Heart right ventricle (tissue), 16 donors: ENCODE measurements at places on chromosomes 12 and 14. TPM values are rescaled to one million over a fixed set of nuclear protein-coding genes. Genes with fewer than 3 reads are reported as not detected.

DNA sequence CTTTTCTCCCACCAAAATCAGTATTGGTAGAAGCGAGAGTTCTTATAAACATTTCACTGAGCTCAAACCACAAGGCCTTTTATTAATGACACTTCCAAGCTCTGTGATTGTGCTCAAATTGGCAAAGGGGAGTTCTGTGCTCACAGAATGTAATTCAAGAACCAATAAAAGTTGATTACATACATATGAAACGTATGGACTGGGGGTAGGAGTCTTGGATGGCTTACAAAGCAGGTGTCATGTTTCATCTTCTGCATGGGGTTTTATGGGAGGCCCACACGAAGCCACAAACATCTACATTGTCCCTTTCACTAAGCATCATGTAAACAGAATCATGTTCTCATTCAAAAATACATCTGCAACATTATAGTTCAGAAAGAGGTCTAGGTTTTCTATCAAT lies 828.3 kb downstream of the VRK1 start:
- no peak for DNase-seq

DNA sequence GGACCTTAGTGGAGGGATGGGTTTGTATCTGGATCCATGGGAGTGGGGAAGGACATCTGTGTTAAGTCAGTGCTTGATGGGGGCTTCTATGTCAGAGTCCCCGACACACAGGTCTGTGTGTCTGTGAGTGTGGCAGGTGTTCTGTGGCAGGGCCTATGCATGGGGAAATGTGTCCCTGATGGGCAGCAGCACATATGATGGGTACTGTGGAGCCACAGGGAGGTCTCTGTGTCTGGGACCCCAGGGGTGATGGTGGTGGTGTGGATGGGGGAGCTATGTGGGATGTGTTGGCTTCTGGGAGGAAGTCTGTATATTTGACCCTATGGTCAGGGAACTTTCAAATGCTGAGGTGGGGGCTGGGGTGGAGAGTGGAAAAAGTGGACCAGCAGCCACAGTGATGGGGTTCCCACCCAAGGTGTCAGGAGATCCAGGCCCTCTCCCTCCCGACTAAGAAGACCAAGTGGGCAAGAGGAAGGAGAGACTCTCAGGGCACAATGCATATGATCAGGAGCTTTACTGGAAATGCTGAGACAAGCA lies 16.5 kb downstream of the KRT7 start:
- no peak for DNase-seq

- DNase-seq: no peak
These were observed 115.2 kb upstream of the ARHGAP5 start for GRCh38 chr14:31961896-31962295.

DNA sequence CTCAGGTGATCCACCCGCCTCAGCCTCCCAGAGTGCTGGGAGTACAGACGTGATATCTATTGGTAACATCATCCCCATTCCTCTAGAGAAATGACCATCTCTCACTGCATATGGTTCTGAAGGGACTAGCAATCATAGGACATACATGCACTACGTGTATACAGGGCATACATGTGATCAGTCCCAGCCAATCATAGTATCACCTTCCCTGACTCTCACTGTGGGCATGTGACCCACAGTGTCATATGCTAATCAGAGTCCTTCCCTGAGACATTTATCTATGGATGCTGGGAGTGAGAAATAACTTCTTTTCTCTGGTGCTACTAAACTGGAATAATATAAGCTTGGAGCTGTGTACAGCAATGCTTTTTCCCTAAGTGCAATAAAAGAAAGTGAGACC lies 12.1 kb upstream of the FBXW8 start:
- no peak for DNase-seq

- DNase-seq: no peak
These were observed 901 bp downstream of the B3GNT4 start for GRCh38 chr12:122204167-122205052.

- no peak for DNase-seq
These were observed 911 bp downstream of the CALCOCO1 start for GRCh38 chr12:53726341-53726740.

DNA sequence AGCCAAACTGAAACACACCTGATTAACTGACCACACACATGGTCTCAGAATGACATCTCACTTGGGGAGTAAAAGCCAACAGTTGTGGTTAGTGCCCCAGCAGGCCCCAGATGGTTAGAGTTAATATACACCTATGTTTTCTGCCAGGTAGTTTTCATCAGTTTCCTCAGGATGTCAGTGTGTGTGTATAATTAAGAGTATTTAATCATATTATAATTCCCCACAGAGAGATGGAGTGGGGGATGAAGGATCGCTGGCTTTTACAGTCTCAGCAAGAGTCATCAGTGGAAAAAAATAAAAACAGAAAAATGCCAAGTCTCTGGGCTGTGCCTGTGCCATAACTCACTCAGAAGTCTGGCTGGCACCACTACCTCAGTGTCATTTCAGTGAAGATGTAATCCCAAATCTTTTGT lies 412.5 kb downstream of the ZFP36L1 start:
- no peak for DNase-seq

- no peak for DNase-seq
These were observed 52.2 kb upstream of the SRP54 start for GRCh38 chr14:34930591-34931091.

DNA sequence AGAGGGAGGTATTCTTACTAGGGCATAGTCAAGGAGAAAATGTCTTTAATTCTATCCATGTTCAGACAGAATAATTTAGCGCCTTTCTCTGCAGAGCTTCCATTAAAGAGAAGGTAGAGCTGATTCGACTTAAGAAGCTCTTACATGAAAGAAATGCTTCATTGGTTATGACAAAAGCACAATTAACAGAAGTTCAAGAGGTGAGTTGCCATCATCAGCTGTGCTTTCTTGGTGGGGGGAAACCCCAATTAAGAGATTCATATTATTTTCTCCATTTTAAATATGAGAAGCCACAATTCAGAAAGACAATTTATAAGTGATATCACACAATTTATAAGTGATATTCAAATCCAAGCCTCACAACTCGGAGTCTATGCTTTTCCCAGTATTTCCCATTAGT lies 27.8 kb downstream of the RPGRIP1 start:
- DNase-seq: no peak

Gene SLC5A8
- total RNA-seq: not detected

Gene ANKRD33
- total RNA-seq: not detected

Gene SLC35F4
- not detected for total RNA-seq
